ENCODE measurements at places on chromosomes 13 and 19.
A peak's percentile ranks its signal among the peaks of the same experiment; 100 is the strongest.

- DNase-seq: no peak
These were observed 126.0 kb downstream of the FOXO1 start for GRCh38 chr13:40540328-40541044.

DNA sequence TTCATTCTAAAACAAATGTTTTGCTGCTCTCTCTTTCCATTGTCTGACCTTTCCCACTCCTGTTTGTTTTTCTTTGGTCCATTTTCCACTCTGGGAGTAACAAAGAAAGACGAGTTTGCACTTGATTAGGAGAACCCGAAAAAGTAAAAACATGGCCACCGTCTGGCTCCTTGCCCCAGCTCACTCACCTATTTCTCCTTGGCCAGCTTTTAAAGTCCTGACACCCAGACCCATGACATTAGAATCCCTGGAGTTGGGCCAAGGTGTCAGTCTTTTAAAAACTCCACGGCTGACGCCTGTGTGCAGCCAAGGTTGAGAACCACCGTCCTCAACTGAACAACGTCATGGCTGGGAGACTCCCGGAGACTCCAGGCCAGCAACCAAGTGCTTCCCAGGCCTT is 63.6 kb upstream of the FLT1 start:
- DNase-seq: no peak

- DNase-seq: no peak
These were observed 5.2 kb downstream of the NDUFB7 start for GRCh38 chr19:14566712-14567077.

DNA sequence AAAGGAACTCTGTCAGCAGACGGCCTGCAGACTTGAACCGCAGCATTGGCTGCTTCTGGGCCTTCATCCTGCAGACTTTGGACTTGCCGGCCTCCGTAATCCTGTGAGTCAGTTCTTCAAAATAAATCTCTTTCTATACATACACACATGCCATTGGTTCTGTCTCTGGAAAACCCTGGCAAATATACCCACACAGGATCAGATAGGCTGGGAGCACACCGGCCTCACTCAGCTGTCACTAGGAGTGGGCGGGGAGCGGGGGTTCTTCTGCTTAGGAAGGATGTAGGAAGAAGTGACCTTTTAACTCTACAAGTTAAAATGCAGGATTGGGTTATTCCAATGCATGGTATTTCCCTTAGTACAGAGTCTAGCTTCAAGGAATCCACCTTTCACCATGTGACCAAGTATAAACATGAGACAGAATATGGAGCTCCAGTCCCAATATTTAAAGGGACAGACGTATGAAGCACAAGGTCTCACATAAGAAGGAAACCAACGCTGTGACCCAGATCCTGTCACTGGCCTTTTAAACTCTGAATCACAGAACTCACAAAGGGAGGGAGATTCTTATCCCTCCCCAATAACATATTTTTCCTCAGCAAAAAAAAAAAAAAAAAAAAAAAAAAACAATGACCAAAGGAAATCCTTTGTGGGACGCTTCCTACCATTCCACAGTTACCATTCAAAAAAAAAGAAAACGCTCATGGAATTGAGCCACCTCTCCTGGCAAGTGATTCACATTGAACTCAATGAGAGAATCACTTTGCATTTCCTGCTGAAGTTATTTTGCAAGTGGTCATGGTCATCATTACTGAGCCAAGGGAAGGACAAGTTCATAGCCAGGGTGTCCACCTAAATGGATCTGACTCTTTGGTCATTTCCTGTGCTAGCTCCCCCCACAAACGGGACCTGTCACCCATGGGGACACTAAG is 352.9 kb downstream of the FOXO1 start:
- DNase-seq: no peak

DNA sequence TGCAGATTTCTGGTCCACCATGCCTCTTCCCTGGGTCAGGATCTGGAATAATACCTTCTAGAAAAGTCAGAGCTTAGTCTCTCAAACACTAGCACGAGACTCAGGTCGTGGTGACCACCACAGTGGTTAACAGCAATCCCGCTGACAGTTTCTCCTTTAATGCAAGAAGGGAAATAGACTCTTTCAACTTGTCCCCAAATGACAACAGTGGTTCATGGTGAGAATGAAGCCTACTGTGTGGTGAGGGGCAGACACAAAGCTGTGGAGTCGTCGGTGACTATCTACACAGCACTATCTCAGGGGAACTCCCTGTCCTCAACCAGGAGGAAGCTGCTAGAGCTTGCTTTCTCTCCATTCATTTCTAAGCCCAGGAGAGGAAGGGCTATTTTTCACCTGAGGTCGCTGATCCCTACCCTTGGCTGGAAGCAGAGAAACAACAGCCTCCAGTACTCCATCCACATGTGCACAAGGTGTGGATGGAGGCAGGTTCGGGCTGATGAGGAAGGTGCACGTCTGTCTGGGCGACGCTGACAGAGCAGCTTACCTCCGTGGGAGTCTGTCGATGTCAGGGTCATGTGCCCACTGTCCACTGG is 72.4 kb downstream of the STK24 start:
- DNase-seq: peak; percentile 27

- no peak for DNase-seq
These were observed 1.9 kb upstream of the MRPS31 start for GRCh38 chr13:40772765-40773473.

DNA sequence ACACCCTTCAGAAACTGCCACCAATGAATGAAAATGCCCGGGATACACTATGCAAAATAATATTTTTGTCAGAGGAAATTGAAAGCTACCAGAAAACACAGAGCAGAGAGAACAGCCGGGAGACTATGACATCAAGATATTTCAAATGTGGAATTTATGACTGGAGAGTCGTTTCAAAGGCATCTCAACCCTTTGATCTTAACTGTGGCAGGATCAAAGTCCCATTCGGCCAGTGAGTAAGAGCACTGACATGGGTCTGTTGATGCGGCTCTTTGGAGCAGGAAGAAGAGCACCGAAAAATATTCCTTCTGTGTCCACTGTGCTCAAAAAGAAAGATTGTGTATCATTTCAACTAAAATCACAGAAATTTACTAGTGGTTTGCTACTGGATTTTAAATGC is 201.9 kb downstream of the RFC3 start:
- DNase-seq: no peak

GRCh38 chr19:42433503-42434260 is 6.5 kb upstream of the LIPE start:
- DNase-seq: peak; percentile 79

DNA sequence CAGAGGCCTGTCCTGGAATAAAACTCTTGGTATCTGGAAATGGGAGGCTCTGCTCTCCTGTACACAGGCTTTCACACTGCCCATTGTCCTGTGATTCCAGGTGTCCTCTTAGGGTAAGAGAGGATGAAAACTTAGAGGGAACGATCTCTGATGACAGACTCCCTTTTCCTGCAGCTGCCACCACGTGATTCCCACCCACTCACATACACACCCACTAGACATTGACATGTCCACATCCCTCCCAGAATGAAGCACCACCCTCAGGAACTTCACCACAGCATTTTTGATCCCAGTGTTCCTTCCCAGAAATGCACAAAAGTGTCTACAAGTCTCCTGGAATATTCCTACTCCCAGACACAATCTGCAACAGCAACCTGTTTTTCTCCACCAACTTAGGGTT is 8.2 kb downstream of the ZNF429 start:
- no peak for DNase-seq

DNA sequence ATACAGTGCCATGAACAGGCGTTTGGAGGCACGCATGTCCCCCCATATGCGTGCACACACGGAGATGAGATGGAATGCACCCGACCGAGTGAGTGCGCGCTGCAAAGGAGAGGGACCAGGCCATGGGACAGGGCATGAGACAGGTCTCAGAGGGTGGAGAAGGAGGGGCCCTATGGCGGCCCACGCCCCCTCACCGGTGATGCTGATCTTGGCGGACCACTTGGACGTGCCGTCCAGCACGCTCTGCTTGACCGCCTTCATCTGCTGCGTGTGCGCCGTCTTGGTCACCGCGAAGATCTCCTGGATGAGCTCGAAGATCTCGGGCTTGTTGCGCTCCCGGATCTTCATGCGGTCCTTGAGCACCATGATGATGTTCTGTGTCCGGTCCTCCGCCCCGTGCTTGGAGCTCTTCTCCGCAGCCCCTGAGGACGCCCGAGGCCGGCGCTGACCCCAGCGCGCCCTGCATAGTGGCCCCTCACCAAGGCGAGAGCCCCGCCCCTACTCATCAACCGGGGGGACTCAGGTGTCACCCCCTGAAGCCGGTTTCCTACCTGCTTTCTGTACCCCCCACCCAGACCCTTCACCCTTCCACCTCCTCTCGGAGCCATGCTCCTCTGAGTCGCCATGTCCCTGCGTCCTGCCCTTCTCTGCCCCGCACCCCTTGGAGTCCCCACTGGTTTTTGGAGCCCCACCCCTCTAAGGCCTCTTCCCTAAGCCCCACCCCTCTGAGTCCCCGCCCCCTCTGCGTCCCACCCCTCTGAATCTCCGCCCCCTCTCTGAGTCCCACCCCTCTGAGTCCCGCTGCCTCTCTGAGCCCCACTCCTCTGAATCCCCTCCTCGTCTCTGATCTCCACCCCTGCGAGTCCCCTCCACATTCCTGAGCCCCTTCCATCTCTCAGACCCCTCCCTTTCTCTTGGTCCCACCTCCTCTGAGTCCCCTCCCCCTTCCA is 40.8 kb downstream of the UNC13A start:
- DNase-seq: no peak

DNA sequence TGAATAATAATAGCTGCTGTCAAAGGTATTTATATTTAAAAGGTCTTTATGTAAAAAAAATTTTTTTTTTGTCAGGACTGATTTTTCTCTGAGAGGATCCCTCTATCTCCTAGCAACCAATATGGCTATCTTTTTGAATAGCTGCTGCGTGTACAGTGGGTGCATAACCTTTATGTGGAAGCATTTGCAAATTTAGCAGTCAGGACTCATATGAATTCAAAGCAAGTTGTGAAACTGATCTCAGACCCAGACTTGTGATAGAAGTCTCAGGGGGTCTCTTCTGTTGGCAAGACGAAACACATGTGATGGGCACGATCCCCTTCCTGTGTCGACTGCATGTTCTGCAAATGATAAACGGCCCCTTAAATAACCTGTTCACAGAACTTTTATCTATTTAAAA is 114.1 kb upstream of the ARGLU1 start:
- no peak for DNase-seq

GRCh38 chr13:48403151-48403631 is 9.7 kb downstream of the LPAR6 start:
- peak; percentile 36 for DNase-seq

DNA sequence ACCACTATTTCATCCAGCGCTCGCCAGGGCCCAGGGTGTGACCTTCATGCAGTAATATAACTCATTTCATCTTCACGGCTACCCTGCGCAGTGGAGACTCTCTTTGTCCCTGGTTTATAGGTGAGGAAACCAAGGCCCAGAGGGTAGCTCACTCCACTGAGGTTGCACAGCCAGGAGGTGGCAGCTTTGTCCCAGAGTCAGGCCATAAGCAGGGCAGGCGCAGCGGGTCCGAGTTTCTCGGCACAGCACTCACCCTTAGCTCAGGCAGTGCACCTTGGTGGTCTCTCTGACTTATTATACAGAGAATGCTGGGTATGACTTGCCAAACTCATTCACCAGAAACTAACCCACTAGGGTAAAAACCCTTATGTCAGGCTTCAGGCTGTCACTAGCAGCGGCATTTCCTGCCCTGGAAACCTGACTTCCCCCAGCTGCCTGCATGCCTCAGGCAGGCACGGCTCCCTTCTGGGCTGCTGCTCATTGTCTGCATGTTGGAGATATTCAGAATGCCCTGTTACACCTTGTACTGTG is 24.5 kb downstream of the PPP5C start:
- DNase-seq: no peak

DNA sequence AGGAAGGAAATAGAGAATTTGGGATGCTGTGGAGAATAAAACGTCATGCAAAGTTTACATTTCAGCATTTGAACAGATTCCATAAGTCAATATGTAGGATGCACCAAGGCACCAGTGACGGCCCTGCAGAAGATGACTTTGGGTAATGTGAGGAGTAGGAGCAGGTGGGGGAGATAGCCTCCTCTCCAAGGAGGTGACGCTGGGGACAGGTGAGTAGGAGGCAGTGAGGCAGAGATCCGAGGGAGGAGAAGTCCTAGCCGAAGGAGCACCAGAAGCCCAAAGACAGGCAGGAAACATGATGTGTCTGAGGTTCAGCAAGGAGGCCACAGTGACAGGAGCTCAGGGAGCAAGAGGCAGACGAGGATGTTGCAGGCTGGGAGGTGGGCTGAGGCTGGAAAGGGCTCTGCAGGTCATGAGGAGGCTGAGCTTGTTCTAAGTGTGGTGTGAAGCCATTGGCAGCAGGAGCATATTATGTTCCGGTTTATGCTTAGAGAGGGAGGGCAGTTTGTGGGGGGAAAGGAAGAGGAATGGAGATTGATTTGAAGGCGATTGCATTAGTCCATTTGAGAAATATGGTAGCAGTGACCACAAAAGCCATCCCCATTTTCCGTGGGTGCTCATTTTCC is 55.7 kb upstream of the C1QTNF9 start:
- DNase-seq: no peak

- DNase-seq: peak; percentile 70
These were observed 3.8 kb downstream of the ZC3H4 start for GRCh38 chr19:47109541-47110375.

DNA sequence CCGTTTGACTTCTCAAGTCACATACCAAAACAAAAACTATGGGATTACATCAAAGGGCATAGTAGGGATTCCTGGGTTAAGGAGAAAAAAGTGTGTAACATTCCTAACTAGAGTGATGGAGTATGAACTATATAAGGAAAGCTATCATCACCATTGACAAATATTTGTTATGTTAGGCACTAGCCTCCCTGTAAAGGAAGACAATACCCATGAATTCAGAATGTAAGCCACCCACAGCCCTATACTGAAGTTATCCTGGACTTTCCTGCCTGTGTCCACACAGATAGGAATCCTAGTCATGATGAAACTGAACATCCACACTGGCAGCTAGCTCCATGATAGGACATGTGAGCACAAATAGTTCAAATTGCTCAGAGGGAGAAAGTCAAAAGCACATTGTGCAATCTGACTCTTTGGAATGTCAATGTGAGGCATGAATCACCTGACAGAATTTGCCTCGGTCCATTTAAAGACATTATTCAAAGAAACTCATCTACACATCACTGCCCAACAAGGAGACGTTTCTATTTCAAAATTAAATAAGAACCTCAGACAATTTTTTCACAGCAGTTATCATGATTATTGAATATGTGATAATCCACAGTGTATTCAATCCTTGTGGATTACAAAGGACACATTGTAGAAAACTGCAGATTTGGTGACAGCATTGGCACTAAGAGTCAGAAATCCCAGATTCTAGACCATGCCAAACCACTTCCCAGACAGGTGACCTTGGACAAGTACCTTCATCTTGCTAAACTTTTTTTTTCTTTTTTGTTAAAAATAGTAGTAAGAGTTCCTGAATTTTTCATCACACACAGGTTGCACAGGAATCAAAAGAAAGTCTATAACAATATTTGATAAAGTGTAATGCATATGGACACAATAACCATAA is 529.3 kb downstream of the IRS2 start:
- no peak for DNase-seq

GRCh38 chr13:96089749-96090239 is at the start of gene HS6ST3:
Gene HS6ST3 (plus strand): TSS chr13:96090107.
- no peak for DNase-seq

- peak; percentile 47 for DNase-seq
These were observed 1.1 kb downstream of the ADAMTS10 start for GRCh38 chr19:8609279-8610040.

GRCh38 chr13:85659493-85659892 is 139.7 kb downstream of the SLITRK6 start:
- DNase-seq: no peak

- no peak for DNase-seq
These were observed 12.2 kb upstream of the UBE2L5 start for GRCh38 chr13:30409886-30410704.

Data from activated CD4-positive, alpha-beta T cell treated with anti-CD3 and anti-CD28 coated beads, Interleukin-2, amount 50 U/mL, for 48 hours (primary cell).